ENCODE measurements at places on chromosomes 2 and 18.

DNA sequence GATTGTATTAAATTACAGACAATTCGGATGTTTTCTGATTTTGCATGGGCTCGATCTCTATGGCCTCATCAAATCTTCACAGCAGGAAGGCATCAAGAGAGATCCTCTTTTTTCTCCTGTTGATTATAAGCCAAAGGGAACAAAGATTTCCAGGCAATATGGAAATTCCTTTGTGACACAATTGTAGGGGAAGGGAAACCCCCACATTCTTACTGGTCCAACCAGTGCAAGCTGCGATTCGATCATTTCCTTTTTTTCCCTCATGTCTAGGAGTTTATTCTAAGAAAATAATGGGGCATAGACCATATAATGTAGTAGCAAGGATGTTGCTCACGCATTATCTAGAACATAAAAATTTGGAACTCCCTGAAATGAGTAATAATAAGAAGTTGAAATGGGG, 87.7 kb downstream of the LYPD6 start:
- DNase-seq = no peak

GRCh38 chr2:123468071-123468470, 557.0 kb upstream of the CNTNAP5 start:
- DNase-seq = no peak

DNA sequence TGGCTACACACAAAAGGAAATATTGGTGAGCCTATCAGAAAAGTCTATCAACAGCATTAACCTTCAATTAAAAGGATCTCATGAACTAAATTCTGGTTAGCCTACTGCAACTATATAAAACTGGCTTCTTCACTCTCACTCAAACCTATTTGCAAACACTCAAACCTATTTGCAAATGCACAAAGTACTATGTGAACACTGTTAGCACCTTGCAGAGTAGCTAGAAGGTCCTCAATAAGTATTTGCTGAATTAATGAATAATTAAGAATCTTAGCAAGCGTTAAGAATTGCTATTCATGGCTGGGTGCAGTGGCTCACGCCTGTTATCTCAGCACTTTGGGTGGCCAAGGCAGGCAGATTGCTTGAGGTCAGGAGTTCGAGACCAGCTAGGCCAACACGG, 150.3 kb downstream of the DTNB start:
- DNase-seq = no peak

DNA sequence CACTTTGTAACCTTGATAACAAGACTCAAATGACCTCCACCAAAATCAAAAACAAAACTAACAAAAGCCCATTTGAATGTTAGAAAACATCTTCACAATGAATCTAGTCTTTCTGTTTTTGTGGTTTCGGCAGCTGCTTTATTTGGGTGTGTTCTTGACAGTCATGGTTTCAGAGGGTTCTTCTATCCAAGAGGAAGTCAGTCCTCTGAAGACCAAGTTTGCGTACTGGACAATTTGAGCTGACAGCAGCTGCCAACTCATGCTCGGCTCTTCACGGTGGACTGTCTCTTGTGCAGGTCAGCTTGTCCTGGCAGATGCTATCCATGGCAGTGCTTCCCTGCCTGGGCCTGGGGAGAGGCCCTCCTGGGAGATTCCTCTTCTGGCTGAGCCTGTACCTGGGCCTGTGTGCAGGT, 91.0 kb downstream of the TMEM17 start:
- DNase-seq = no peak

DNA sequence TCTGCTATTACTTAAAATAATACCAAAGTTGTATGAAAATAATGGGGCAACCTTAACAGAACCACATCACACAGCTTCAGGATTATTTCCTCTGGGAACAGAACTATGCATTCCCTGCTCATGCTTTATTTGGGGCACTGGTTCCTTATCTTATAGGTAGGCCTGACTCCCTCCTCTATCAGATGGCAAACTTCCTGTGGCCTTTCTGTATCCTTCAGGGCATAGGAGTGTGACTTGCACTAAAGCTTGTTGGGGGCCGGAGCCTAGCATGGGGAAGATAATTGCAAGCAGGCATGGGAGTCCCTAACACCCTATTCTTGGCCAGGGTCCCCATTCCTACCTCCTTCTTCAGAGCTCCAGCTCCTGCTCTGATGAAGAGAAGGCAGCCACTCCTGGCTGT, 167.2 kb upstream of the SERTAD2 start:
- DNase-seq = no peak

GRCh38 chr2:178629463-178629862, 149.2 kb downstream of the PLEKHA3 start:
- no peak for DNase-seq

DNA sequence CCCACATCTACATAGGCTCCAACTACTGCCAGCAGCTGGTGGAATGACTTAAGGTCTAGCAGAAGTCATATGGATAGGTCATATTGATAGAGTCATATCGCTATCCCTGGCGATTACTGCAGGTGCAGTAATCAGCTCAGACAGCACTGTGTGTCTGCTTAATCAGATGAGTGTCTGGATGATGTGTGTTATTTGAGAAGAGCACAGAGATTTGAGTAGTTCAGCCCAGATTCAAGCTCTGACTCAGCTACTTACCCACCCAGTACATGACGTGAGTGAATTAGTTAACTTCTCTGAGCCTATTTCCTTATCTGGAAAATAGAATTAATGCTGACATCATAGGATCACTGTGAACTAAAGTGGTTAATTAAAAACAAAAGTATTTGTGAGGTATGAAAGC, 78.9 kb downstream of the EHD3 start:
- DNase-seq = no peak

GRCh38 chr2:230946429-230947234, 21.6 kb upstream of the GPR55 start:
- DNase-seq = no peak

GRCh38 chr2:67095121-67095520, 302.0 kb upstream of the ETAA1 start:
- DNase-seq = no peak

- no peak for DNase-seq
Measured at GRCh38 chr2:173002751-173003541, 72.7 kb upstream of the MAP3K20 start.

DNA sequence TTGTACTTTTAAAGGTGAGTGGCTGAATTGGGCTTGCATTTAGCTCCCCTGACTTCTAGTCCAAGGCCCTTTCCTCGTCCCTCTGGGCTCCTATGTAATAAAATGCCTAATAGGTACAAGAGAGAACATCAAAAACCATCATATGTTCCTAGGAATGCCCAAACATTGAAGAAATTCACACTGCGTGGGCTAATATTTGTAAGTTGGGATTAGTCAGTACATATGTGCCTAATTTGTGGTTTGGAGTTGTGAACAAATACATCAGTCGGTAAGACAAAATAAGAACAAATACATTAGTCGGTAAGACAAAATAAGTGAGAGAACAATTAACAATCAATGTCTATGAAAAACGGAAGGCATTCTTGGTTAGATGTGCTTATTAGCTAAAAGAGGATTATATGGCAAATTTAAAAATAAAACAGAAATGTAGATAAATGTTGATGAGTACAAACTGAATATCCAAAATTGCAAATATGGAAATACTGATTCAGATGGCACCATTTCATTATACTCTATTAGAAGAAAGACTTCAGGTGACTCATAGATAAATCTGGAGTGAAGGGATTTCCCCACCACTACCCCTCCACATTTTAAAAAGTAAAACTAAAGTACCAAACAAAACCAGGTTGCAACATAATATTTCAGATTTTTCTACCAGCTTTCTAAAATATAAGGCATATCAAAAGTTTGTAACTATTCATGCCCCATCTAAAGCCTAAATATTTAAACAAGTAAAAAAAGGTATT, 325.4 kb downstream of the ZEB2 start:
- DNase-seq = no peak

GRCh38 chr2:222938327-222938726, 77.5 kb downstream of the ACSL3 start:
- DNase-seq = no peak

DNA sequence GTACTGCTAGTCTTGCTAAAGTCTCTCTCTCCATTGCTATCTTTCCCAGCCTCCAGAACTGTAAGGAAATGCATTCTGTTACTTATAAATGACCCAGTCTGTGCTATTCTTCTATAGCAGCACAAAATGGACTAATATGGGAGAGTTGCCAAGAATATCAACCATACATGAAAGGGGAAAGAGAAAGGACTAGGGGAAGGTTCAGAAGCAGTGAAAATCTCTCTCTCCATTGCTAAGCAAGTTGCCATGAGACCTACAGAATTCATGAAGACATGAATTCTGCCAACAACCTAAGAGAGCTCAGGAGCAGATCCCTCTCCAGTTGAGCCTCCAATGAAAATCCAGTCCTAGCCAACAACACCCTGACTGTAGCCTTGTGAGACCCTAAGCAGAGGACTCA, 3.6 kb upstream of the TRABD2A start:
- no peak for DNase-seq

- DNase-seq = no peak
Measured at GRCh38 chr2:45637440-45637839, 14.0 kb upstream of the PRKCE start.

DNA sequence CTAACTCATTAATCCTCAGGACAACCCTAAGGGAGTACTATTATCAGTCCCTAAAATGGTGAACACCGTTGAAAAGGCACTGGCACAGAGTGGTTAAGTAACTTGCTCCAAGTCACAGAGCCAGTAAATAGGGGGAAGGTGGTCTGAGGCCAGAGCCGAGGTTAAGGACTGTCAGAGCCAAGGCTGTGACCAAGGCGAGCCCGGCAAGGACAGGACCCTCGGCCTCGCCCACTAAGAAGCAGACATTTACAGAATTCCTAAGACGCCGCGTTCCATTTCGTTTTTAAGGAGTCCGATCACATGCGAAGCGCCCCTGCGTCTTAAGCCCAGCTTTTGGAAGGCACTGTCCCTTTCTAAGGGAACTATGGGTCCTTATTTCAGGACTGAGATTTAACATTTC, 1.1 kb downstream of the PDIA6 start:
- DNase-seq = no peak

GRCh38 chr2:236774171-236774570, 204.5 kb downstream of the ACKR3 start:
- no peak for DNase-seq

- no peak for DNase-seq
Measured at GRCh38 chr18:57131101-57131500, 15.8 kb upstream of the BOD1L2 start.

- no peak for DNase-seq
Measured at GRCh38 chr18:78238404-78239089, 741.1 kb upstream of the SALL3 start.

- no peak for DNase-seq
Measured at GRCh38 chr2:219949053-219949452, 321.6 kb downstream of the SLC4A3 start.

DNA sequence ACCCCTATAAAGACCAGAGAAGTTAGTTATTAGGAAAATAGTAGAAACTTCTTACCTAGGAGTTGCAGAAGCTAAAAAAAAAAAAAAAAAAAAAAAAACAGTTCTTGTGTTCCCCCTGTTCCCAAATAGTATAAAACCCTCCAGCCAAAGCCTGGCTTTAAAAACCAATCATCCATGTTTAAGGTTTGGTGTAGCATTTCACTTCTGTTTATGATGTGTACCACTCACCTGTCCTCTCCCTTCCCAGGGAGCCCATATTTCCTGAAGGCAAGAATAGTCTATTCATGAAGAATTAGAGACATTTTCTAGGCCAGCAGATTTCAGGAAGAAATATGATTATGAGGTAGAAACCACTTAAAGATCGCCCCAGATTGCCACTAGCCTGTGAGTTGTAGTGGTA, 273.6 kb downstream of the SETBP1 start:
- DNase-seq = no peak

- DNase-seq = no peak
Measured at GRCh38 chr2:190553254-190553653, 18.7 kb upstream of the NEMP2 start.

GRCh38 chr2:190360561-190360960, 17.2 kb downstream of the INPP1 start:
- DNase-seq = no peak

DNA sequence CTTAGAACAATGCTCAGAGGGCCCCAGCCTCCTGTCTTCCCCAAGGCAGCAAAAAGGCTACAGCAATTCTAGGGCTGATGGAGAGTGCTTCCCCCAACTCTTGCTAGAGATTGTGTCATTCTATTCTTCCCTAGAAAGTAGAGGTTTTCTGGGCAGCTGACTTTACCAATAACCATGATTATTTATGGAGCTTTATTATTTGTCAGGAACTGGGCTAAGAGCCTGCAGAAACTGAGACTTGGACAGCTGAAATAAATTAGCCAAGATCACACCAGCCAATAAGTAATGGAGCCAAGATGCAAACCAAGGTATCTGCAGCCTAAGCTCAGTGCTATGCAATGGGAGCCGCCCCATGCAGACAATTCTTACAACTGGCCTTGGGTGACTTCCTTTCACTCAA, 84.8 kb downstream of the CCBE1 start:
- no peak for DNase-seq

- DNase-seq = no peak
Measured at GRCh38 chr18:36578871-36579710, 249.7 kb downstream of the TPGS2 start.

DNA sequence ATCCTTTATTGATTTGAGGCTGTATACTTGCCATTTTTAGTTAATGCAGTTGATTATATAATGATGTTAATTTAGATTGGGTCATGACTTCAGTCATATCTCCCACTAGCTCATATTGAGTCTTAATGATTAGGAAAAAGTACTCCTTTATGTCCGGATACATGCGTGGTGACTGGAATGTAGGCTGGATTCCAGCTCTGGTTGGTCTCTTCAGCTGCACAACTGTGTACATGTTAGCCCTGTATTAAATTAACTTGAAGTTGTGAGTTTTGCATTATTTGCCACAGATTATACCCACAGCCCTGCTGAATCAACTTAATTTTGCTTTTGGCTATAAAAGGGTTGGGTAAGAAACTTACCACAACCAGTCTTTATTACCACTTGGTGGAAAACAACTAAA, 22.5 kb downstream of the MOB4 start:
- DNase-seq = no peak

- no peak for DNase-seq
Measured at GRCh38 chr2:237389831-237390230, 24.1 kb downstream of the COL6A3 start.

DNA sequence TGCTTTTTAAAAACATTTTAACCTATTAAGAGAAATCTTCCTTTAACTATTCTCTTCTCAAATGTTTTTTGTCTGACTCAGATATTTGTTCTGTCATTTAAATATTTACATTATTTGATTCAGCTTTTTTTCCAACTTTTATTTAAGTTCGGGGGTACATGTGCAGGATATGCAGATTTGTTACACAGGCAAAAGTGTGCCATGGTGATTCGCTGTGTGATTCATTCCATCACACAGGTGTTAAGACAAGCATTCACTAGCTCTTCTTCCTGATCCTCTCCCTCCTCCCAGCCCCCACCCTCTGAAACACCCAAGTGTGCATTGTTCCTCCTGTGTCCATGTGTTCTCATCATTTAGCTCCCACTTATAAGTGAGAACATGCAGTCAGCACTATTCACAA, 19.4 kb downstream of the SP100 start:
- DNase-seq = no peak

Measured in hematopoietic multipotent progenitor cell treated with erythropoietin and hydrocortisone succinate and interleukin-3 and kit ligand, for 17 days (in vitro differentiated cells).